ENCODE measurements at places on chromosomes 3 and 15. TPM values are rescaled to one million over a fixed set of nuclear protein-coding genes. Genes with fewer than 3 reads are reported as not detected.

DNA sequence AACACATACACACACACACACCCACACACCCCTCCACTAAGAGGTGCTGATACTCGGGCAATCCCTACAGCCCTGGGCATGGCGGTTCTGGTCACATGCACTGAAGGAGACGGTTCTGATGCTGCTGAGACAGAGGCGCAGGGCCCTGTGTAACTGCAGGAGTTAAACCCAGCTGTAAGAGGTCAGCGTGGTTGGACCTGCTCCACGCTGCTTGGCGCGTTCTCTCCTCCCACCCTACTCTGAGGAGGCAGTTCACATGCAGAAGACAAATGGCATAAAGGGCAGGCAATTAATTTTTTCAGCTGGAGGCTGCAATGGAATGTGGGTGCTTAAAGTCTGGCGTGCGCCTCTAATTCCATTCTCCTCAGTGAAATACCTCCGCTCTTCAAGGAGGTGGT is 35.2 kb downstream of the GRK7 start:
- no peak for DNase-seq

C3orf20 gene
- total RNA-seq, result 0.25 TPM

- DNase-seq, result no peak
These were observed 4.3 kb downstream of the MECOM start for GRCh38 chr3:169659096-169659819.

UBA7 gene
- 310 TPM for total RNA-seq

ACKR2 gene
- 3.9 TPM for total RNA-seq

DNA sequence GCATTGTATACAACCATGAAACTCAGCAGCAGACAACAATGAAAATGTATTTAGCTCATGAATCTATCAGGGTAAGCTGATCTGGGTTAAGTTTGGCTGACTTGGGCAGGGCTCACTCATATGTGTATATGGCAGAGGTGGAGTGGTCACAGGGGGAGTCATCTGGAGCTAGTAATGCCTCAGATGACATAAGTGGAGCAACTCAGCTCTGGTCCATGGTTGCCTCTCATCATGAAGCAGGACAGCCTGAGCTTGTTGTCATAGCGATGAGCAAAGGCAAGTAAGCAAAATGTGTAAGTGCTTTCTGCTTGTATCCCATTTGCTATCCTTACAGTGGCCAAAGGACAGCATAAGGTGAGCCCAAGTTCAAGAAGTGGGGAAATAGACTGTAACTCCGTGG is 64.5 kb downstream of the ALCAM start:
- no peak for DNase-seq

- DNase-seq, result no peak
These were observed 113.4 kb upstream of the LRRFIP2 start for GRCh38 chr3:37287776-37288175.

DNA sequence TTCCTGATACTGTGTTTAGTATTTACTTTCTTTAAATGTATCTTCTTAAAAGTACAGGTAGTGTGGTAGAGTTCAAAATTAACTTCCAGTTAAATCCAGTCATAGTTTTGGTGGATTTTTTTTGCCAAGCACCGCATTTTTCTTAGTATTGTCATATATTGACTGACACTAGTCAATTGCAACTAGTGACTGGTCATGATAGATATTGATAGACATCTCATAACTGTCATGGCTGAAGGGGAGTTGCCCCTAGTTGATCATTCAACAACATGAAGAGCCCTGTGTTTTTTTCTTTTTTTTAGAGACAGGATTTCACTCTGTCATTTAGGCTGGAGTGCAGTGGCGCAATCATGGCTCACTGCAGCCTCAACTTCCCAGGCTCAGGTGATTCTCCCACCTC is 22.1 kb downstream of the RAB8B start:
- no peak for DNase-seq

GRCh38 chr15:64013179-64014062 is 32.9 kb downstream of the DAPK2 start:
- DNase-seq, result no peak

MESP2 gene
- not detected for total RNA-seq

OIP5 gene
- 17.1 TPM for total RNA-seq

GRCh38 chr15:100710222-100710621 is 107.8 kb downstream of the ASB7 start:
- DNase-seq, result no peak

LRRC31 gene
- total RNA-seq, result not detected

DNA sequence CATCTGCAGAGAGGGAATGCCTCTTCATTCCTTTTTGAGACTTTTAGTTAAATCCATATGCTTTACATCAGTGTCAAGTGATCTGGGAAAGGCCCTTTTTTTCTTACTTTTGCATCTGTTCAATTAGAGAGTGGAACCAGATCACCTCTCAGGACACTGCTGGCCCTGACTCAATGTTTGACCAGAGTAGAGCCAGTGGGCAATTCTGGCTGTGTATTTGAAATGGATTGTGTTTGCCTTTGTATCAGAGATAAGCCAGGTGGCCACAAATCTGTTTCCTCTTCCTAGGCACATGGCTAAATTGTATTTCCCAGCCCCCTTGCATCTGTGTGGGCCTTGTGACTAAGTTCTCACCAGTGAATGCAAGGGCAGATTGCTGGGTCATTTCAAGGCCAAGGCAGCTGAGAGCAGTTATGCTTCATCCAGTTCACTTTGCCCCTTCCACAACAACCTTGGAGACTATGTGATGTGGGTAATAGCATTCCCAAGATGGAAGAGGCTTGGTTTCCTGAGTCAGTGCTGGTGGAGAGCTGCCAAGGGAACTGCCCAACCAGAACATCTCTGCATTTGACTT is 75.6 kb upstream of the CACNA2D3 start:
- DNase-seq, result no peak

ZNF660 gene
- 0.65 TPM for total RNA-seq

GRCh38 chr3:22746221-22746620 is 456.9 kb upstream of the UBE2E2 start:
- DNase-seq, result no peak

DNA sequence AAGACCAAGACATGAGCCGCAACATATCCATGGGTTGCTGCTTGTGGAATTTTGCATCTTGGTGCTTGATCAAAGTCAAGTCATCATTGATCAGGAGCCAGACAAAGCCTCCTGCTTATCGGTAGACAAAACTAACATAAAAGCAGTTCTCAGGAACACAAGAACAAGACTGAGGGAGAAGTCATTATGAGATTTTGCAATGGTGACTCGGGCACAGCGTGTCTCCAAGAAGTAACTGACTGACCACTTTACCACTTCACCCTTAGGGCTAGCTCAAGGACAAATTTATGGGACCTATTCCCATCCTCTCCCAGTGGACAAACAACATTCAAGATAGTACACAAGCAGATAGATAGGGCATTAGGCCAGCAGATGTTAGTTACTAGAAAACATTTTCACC is 68.1 kb upstream of the LIMD1 start:
- no peak for DNase-seq

MESP1 gene
- total RNA-seq, result 2.1 TPM

DNA sequence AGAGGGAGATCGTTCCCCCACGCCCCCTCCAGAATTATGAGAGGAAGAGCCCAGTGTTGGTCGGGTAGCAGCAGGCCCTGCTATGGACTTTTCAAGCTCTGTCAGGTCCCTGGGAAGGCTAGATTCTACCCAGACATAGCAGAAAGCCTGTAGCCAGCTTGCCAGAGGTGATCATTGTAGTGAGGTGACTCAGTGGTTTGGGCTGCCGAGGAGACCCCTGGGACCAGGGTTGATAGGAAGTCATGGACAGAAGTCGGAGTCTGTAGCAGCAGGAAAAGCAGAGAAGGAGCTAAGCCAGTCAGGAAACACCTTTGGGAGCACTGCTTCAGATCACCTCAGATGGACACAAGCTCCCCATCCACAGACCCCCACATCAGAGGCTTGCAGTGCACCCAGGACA is 67.7 kb downstream of the CCNL1 start:
- DNase-seq, result no peak

DNA sequence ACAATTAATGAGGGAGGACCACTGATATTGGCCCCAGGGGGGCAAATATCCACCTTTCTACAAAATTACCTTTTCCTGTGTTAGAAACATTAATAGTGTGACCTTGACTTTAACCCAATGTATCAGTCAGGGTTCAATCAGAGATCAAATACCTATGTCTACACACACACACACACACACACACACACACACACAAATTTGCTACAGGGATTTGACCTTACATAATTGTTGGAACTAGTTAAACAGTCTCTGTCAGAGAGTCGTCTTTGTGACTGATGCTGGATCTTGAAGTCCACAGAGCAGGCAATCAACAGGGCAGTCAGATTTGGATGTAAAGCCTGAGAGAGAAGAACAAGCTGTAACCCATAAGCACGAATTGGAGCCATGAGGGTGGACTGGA is 32.5 kb downstream of the TM4SF4 start:
- DNase-seq, result no peak

DNA sequence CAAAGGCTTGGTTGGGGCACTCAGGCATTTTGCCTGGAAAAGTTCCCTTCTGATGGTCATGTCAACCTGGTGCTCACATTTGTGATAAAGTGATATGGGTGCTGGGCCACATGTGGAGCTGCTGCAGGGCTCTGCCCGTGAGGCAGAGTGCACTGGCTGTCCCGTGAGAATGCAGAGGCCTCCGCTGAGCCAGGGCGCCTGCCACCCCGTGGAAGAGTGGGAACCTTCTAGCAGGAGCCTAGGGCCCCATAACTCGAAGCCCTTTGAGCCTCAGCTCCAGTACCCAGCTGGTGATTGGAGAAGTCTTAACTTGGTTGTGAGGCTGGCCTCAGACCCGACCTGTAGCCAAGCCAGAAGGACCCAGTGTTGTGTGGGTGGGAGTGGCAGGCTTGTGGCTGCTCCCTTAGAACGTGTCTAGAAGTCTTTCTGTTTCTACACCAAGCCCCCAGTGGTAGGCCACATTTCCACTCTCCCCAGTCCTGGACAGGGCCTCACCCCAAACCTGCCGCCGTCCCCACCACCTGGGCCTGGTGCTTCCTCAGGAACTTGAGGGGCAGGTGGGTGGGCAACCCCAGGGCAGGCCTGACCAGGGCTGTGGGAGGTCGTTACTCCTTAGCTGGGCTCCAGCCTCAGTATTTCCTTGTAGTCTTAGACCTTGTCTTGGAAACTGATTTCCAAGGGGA is 19.7 kb downstream of the SEC61A1 start:
- no peak for DNase-seq

- no peak for DNase-seq
These were observed 456.6 kb downstream of the SHQ1 start for GRCh38 chr3:72391659-72392058.

DNA sequence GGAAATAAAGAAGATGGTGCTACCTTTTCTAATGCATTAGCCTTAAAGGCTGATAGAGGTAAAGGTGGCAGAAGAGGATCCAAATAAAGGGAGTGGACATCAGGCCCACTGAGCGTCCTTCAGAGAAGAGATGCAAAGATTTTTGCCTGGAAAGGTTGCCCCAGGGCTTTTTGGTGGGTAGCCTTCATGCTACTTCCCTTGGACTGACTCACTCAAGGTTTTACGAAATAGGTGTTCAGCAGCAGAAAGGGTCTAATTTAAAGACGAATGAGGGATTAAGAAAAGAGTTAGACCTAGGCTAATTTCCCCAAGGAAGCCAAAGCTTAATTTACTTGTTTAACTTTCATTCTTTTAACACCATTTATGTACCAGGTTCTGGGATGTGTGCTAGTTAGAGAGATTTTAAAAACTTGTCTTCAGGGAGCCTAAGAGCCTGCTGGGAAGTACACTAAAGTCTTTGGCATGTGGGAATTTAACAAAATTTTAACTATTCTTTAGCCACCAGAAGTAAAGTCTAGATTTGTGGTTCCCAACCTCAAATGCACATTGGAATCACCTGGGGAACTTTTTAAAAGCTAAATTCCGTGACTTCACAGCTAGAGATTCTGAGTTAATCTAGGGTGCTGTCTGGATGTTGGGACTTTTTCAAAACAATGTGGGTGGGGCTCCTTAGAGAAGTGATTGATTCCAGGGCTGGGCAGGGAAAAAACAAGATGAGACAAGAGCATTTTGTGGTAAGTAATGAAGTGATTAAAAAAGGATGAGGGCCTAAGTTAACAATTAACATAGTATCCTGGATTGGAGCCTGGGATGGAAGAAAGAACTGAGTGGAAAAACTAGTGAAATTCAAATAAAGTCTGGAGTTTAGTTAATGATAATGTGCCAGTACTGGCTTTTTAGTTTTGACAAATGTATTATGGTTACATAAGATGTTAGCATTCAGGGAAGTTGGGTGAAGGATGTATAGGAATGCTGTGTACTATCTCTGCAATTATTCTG is 3.4 kb downstream of the IL20RB start:
- DNase-seq, result no peak

- DNase-seq, result no peak
These were observed 11.3 kb downstream of the TMEM266 start for GRCh38 chr15:76070921-76071635.

PRTG gene
- not detected for total RNA-seq

- no peak for DNase-seq
These were observed 227.5 kb downstream of the MAGI1 start for GRCh38 chr3:65811086-65811761.

DNA sequence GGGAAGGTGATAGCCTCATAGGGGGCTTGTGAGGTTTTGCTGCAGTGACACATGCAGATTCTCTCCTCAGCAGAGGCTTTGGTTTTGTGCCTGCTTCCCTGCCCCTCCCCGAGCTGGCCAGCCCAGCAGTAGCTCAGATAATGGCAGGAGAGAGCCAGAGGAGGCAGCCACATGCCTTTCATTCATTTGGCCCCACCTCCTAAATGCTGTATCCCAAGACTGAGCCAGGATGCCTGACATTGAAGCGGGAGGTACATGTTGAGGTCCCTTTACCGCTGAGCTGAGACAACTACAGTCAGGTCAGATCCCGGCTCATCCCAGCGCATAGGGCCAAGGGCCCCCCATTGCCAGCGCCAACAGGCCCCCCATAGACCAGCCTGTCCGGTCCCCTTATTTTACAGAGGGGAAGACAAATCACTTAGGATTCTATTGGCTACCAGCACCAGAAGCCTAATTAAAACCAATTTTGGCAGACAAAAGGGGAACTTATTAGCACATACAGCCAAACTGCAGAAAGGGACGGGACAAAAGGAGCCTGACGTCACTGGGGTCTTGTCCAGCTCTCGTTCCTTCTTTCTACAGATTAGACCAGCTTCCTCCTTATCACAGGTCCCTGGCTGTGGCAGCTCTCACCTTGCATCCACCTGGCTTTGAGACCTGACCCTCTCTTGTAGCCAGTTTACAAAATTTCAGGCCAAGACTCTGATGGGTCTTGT is 12.1 kb upstream of the POLG start:
- no peak for DNase-seq

- no peak for DNase-seq
These were observed 8.6 kb downstream of the GLT8D1 start for GRCh38 chr3:52696830-52697631.

UBAP1L gene
- total RNA-seq, result 6.1 TPM

SOX14 gene
- total RNA-seq, result not detected

Data from activated naive CD8-positive, alpha-beta T cell treated with anti-CD3 and anti-CD28 coated beads, Interleukin-2, amount 10 ng/mL, durations not matched to agents 7 days and 5 days (primary cell).